Endothelial cell (in vitro differentiated cells): ENCODE measurements at places on chromosomes 6 and 20.

- no peak for DNase-seq
These were observed 338.9 kb upstream of the NT5E start for GRCh38 chr6:85110943-85111342.

DNA sequence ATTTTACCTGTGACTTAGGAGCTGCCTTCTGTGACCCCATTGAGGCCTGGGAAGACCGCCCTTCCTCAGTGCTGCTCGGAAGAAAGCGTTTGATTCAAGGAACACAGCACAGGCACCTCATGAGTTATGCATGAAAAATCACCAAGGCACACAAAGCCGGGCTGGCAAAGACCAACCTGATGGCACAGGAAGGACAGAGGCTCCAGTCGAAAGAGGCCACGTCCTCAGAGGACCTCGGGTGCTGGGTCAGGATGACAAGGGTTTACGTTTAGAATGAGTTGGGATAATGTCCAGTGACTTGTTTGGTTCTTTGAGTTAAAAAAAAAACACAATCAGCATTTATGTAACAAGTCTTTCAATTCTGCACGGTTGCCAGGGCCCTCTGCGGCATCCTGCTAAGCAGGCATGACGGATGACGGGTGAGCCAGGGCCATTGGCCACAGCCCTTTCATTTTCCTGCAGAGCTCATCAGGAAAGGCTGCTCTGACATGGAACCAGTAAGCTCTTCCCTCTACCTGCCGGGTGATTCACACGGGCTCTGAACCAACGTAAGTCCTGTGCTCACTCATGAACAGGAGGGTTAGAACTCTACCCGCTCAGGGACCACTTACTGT is 112.8 kb downstream of the DACT2 start:
- DNase-seq: no peak

DNA sequence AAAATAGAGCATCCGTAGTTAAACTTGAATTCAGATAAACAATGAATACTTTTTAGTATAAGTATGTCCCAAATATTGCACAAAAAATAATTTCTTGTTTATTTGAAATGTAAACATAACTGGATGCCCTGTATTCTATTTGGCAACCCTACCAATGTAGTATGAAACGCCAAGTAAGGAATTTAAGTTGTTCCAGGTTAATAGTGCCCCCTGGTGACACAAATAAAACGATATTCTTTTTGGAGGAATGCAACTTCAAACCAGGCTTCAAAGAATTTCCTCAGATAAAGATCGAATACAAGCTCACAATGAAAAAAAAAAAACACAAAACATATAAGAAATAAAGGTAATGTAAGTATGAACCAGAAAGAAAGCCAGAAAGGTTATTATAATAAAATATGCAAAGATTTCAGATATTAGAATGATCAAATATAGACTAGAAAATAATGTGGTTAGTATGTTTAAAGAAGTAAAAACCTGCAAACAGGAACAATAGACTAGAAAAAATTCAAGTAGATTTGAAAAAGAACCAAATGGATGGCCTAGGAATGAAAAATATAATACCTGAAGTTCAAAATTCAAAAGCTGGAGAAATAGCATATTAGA is 18.4 kb upstream of the AKAP7 start:
- DNase-seq: peak; percentile 15

DNA sequence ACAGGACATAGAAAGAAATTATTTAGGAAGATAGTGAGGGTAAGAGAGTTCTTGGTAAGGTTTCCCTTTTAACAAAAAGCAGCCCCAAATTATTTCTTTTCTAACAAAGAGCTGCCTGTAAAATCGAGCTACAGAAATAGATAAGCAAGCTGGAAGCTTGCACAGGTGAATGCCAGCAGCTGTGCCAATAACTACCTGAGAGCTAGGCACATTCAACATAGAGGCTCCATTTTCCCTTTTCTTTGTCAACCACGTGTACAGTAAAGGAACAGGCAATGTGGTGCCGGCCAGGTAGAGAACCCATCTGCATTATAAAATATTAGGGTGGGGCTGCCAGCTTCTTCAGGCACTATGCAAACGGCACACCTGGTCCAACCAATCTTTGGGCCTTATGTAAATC is 341.6 kb upstream of the JAG1 start:
- DNase-seq: no peak

DNA sequence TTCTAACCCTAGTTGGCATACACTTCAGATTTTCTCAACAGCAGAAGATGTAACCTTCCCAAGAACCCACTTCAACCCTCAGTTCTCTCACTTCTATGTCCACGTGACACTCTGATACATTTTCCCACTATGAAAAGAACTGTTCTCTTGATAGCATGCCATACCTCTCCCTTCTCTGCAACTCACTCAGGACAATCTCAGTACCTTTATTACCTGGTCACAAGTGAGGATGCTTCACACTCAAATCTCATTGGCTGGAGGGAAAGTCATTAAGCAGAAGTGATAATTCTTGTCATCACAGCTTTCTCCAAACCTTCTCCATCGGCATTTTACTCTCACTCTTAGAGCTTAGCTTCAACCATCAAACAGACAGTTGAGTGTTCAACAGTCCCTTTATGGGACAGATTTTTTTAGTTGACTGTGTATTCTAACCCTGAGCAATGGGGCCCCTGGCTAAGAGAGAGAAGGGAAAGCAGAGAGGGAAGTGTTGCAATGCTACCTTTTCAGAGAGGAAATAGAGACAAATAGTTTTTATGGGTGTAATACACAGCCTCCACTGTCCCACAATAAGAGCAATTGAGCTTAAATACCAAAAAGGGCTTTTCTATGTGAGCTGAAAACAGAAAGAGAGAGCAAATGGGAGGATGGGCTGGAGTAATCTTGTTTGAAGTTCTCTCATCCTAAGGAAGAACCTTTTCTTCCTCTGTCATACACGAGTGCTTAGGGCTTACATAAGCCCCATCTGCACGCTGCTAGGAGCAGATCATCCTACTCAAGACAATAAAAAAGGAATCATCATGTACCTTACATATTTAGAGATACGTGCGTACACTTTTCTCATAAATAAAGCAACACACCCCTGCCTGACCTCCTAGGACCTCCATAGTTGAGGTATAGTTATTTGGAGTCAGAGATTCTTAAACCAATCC is 16.0 kb downstream of the HLA-DPA1 start:
- no peak for DNase-seq

DNA sequence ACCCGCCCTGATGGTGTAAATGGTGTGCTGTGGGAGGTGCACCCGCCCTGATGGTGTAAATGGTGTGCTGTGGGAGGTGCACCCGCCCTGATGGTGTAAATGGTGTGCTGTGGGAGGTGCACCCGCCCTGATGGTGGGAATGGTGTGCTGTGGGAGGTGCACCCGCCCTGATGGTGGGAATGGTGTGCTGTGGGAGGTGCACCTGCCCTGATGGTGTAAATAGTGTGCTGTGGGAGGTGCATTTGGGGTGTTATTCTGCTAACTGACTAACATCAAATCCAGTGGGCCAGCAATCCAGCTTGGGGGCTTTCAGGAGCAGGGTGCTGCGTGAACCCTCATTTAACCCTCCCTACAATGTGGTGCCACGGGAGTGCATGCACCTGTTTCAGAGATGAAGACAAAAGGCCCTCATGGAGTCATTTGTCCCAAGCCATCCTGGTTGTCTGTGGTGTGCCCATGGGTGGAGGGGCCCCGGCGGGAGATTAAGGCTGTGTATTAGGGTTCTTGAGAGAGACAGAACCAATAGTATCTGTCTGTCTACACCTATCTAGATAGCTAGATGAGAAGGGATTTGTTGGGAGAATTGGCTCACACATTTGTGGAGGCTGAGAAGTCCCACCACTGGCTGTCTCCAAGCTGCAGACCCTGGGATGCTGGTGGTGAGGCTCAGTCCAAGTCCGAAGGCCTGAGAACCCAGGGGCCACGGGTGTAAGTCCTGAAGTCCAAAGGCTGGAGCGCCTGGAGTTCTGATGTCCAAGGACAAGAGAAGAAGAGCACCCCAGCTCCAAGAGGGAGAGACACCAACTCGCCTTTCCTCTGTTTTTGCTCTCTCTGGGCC is 39.2 kb downstream of the TMEM242 start:
- DNase-seq: no peak

- no peak for DNase-seq
These were observed 805.7 kb downstream of the KIF16B start for GRCh38 chr20:15767586-15767985.

GRCh38 chr20:62405108-62405980 is 1.7 kb downstream of the CABLES2 start:
- peak; percentile 60 for DNase-seq

DNA sequence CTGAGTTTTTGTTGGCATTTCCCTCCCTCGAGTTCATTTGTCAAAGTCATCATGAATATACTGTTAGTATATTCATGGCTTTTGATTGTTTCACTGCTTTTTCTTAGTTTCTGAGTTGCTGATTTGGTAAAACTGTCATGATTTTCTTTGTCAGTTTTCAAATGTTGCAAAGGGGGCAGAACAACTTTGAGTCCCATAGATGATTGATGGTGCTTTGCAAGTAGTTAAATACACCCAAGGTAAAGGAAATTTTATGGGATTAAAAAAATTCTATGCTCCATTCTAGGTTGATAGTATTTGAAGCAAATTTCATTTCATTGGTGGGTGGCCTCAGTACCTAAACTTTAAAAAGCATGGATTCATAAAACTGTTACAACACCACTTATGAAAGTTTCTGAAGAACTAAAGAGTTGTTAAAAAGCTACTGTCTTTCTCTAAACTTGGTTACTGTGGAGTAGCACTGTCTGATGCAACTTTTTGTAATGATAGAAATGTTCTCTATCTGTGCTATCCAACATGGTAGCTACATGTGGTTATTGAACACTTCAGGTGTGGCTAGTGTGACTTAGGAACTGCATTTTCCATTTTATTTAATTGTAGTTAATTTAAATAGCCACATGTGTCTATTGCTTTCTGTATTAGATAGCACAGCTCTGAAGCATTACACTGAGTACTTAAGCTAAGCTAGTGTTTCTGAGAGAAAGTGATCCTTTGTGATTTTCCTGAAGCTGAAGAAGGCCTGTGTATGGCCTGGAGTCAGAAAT is 153.6 kb downstream of the ZFAND3 start:
- no peak for DNase-seq

GRCh38 chr6:130426066-130426721 is 60.4 kb downstream of the TMEM200A start:
- no peak for DNase-seq

DNA sequence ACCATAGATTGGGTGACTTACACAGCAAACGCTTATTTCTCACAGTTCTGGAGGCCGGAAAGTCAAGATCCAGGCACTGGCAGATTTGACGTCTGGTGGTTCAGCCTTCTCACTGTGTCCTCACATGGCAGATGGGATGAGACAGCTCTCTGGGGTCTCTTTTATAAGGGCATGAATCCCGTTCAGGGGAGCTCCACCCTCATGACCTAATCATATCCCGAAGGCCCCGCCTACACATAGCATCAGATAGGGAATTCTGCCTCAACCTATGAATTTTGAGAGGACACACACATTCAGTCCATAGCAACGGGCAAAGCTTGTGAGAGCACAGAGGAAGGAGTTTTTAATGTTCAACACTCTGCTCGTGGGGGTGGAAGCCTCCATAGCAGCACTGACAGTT is 27.5 kb downstream of the DAAM2 start:
- no peak for DNase-seq

DNA sequence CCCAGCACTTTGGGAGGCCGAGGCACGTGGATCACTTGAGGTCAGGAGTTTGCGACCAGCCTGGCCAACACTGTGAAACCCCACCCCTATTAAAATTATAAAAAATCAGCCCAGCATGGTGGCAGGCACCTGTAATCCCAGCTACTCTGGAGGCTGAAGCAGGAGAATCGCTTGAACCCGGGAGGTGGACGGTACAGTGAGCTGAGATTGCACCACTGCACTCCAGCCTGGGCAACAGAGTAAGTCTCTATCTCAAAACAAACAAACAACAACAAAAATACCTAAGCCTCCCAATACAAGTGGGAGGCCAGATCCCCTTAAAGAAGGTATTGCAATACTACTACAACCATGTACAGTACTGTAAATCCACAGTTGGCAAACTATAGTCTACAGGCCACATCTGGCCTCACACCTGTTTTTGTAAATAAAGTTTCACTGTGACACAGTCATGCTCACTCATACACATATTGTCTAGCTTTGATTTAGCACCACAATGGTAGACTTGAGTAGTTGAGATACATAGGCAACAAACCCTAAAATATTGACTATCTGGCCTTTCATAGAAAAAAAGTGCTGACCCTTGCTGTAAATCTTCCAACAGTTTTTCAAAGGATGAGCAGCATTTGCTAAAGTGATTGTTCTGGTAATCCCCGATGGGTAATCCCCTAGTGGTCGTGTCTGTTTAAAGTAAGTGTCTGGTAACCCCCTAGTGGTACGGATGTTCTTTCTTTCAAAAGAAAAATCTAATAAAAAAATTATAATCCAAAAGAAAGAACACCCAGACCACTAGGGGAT is 202.0 kb downstream of the RNGTT start:
- DNase-seq: no peak

- peak; percentile 60 for DNase-seq
These were observed 679 bp upstream of the RING1 start for GRCh38 chr6:33207552-33208090.

GRCh38 chr6:72371473-72371872 is 250.4 kb upstream of the KCNQ5 start:
- DNase-seq: no peak

- no peak for DNase-seq
These were observed 55.7 kb downstream of the LYRM4 start for GRCh38 chr6:5205035-5205507.

- DNase-seq: no peak
These were observed 163.2 kb downstream of the MRPL14 start for GRCh38 chr6:43963877-43964658.

DNA sequence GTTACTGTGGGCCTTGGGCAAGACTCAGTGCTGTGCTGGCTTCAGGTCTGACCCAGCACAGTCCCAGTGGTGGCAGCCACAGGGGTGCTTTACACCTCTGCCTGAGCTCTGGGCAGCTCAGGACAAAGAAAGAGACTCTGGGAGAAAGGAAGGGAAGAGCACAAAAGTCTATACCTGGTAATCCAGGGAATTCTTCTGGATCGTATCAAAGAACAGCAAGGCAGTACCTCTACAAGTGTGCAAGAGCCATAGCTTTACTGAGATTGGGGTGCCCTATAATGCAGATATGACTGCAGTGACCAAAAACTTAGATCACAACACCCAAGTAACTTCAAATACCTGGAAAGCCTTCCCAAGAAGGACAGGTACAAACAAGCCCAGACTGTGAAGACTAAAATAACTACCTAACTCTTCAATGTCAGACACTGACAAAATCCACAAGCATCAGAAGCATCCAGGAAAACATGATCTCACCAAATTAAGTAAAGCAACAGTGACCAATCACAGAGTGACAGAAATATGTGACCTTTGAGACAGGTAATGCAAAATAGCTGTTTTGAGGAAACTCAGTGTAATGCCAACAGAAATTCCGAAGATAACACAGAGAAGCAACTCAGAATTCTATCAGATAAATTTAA is 47.9 kb upstream of the LIN28B start:
- no peak for DNase-seq

DNA sequence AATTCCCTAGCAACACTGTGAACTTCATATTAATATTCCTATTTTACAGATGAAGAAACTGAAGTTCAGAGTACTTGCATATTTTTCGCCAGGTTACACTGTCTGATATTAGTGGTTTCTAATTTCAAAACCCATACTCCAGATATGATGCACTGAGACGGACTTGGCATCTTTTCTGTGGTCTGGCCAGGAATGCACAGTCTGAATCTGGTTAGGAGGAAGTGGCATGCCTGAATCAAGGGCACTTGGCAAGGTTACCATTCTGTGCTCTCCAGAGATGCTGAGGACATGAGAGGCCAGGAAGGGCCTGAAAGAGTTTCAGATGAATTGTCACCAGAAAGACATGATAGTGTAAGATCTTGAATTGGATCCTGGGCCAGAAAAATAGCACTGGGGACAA is 150.1 kb downstream of the HAO1 start:
- DNase-seq: no peak

- DNase-seq: no peak
These were observed 14.1 kb upstream of the ZSCAN12 start for GRCh38 chr6:28413681-28414080.
